AG09319 (cell line): ENCODE measurements at places on chromosomes 5 and 9.

- no peak for DNase-seq
Observed at GRCh38 chr5:141084487-141084989, 9.9 kb upstream of the PCDHB2 start.

GRCh38 chr5:157494178-157494832 is 34.3 kb downstream of the NIPAL4 start:
- no peak for DNase-seq

DNA sequence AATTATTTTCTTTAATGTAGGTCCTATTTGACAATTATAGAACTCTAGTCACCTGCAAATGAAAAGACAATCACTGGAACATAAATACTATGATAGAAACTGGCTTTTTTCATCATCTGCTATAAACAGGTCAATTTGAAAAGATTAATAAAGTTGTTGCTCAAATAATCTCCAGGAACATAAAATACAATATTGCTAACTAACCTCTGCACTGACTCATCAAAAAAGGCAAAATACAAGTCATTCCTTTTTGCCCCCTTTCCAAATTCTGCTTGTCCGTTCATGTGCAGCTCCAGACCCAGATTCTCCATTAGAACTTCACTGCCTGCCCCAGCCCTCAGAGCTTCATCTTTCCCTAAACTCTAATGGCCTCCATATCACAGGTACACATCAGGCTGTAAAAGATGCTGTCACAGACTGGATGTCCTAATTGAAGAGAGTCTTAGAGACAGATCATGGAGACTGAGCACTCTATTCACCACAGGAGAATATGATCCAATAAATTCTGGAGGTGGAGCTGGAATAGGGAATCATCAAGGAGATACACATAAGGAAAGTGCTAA is 1.6 kb downstream of the DCTN4 start:
- DNase-seq = no peak

DNA sequence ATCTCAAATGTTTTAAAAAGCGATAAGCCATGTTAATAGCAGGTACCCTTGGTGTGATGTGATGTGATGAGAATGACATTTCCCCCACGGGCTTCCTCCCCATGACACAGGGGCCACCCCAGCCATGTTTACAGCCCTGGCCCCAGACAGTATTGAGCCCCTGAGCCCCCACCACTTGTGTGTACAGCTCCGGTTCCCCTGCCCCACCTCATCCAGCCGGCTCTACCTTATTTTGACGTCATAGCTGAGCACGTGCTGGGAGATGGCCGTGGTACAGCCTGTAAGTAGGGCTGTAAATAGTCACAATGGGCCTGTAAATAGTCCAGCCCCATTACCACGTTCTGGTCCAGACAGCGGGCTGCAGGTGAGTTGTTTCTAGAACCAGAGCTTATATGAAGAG is 24.9 kb upstream of the HNRNPH1 start:
- no peak for DNase-seq

GRCh38 chr5:82881571-82882174 is 195.5 kb downstream of the TMEM167A start:
- DNase-seq = no peak
